Epithelial cell of alveolus of lung (primary cell): ENCODE measurements at places on chromosomes 3 and 15. TPM values are rescaled to one million over a fixed set of nuclear protein-coding genes. Genes with fewer than 3 reads are reported as not detected.

Gene ACOX2
- total RNA-seq, result 3.1 and 9.1 TPM in 2 replicates

Gene TMEM115
- total RNA-seq, result 59.6 and 74.7 TPM in 2 replicates

Gene PRKCI
- total RNA-seq, result 34.9 and 40.6 TPM in 2 replicates

Gene SLC2A2
- total RNA-seq, result not detected in 2 replicates
